ENCODE measurements at places on chromosomes 4 and X.

- DNase-seq: no peak
Observed at GRCh38 chrX:80266979-80267378, 153.3 kb upstream of the TENT5D start.

- no peak for DNase-seq
Observed at GRCh38 chr4:139682741-139683151, 17.1 kb downstream of the MGST2 start.

- no peak for DNase-seq
Observed at GRCh38 chrX:79138658-79139241, 5.7 kb upstream of the GPR174 start.

- no peak for DNase-seq
Observed at GRCh38 chr4:135744928-135745327, 1543.3 kb upstream of the PABPC4L start.

- no peak for DNase-seq
Observed at GRCh38 chr4:130025701-130026100, 929.7 kb downstream of the C4orf33 start.

- DNase-seq: no peak
Observed at GRCh38 chr4:2786794-2787229, 6.1 kb upstream of the SH3BP2 start.

GRCh38 chr4:153832720-153833287, 43.9 kb upstream of the SFRP2 start:
- DNase-seq: no peak

DNA sequence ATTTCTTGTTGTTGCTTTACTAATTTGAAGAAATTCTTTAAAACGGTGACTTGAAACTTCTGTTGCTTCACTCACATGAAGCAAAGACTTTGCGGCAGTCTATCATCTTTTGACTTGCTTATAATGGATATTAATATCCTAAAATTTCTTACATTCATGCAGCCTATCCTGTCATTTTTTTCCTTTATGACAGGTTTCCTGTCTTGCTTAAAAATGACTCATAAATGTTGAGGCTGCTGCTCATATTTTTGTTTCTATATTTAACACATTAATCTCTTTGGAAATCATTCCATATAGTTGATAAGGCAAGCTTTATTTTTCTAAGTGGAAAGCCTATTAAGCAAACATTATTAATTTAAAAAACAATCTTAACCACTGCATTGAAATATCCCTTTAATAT, 176.6 kb upstream of the GALNTL6 start:
- no peak for DNase-seq

GRCh38 chrX:106874075-106874474, 29.1 kb downstream of the RIPPLY1 start:
- no peak for DNase-seq

DNA sequence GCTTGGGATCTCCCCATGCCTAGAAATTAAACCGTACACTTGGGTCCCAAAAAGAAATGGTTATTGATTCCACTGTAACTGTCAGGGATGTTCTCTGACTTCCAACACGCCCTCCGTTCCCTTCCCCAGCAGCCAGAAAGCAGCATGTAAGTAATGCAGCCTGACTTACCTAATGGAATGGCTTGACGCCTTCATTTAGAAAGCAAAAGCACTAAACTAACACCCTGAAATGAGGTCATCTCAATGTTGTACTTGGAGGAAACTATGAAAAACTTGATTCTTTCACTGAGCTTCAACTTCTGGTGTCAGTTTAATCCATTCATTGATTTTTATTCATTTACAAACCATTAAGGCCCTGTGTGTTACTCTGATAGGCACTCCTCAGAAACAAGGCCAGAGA, 110.8 kb upstream of the NOCT start:
- no peak for DNase-seq

DNA sequence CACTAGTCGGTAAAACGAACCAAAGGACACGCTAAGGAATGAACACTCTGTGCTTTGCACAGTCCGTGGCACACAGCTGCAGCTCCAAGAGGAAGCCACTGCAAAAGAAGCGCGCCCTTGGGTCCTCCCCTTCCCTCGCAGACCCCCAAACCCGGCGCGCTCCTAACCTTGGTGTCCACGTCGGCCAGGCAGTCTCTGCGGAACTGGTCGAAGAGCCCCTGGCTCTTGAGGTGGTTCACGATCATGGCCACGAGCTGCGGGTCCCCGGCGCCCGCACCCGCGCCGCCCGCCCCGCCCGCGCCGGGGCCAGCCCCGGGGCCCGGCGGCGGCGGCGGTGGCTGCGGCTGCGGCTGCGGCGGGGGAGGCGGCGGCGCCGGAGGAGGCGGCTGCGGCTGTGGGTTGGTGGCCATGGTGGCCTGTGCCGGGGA, 333 bp downstream of the BOD1L1 start:
- DNase-seq: peak; percentile 58

GRCh38 chr4:105994061-105994460, 98.8 kb downstream of the NPNT start:
- DNase-seq: no peak

DNA sequence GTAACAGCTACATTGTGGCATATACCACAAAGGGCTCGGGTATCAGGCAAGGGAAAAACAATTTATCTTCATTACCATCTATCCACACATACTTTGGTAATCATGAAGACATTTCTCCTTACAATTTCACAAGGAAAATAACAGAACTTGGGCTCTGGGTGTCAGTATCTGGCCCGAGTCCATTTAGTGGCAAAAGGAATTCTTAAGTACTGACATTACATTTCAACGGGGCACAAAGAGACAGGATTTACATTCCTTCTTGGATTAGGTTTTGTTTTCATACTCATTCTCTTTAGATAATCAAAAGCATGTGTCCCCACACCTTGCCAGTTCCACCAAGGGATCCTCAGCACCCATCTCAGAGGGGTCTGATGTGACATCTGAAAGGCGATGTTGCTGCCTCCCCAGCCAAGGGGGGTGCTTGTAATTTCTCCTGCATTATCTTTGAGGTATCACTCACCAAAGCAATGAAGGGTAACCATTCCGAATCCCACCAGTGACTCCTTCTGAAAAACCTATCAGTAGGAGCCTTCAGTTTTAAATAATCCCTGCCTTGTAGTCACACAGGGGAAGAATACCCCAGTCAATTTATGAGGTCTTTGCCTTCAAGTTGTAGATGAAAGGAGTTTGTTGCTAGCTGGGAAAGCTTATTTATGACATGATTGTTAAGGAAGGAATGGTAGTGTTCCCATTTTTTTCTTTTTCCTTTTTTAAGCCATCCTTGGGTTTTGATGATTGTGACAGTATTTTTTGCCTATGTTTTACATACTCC, 118.6 kb downstream of the PALLD start:
- DNase-seq: no peak

DNA sequence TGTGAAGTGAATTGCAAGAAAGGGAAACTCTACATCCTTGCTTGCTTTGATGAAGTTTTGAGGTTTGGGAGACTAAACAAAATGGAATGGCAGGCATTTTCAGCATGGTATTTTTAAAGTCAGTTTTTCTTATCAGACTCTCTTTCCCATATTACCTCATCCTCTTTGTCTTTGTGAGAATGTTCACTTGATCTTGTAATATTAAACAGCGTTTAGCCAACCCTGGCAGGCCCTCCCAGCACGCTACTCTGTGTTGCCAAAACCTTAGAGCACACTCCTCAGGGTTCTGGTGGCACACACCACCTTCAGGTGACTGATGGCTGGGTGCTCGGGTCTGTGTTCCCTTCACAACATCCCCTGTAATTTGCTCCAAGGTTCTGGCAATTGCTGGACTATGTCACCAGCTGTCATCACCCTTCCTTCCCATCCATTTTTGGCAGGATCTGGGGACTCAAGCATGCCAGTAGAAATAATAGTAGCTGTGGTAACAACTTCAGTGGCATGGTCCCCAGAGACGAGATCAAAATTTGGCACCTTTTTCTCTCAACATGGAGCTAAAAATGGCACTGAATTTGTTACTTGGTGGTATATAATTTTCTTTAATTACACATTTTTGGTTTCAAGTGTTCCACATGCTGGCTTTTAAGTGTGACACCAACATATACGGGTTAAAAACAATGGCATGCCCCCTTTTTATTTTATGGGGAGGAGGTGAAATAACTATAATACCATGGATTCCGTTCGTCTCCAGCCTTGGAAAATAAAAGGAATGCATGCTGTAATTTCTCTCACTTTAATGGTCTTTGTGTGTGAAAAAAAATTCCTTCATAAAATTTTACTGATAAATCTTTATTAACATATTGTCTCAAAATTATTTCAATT, 273.1 kb downstream of the DCTD start:
- DNase-seq: peak; percentile 51

DNA sequence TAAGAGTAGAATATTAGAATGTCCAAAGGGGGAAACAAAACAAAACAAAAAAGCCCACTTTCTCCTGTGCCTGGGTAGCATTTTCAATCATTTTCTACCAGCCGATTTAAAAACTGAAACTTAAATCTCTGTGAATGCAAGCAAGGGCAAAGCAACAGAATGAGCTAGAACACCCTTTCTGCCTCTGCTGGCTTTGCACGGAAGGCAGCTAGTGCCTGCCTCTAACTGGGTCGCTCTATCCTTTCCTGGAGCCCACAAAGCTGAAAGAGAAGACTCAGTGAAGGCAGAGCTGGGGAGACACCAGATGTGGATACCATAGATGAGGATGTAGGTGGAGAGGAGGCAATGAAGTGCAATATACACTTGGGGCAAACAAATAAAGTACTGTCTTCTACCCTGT, 248.9 kb upstream of the TTC29 start:
- DNase-seq: no peak

- DNase-seq: no peak
Observed at GRCh38 chr4:147289181-147289580, 191.7 kb upstream of the EDNRA start.

- DNase-seq: no peak
Observed at GRCh38 chrX:29281078-29281742, 694.0 kb downstream of the IL1RAPL1 start.

- no peak for DNase-seq
Observed at GRCh38 chr4:108110450-108110849, 58.3 kb downstream of the LEF1 start.

GRCh38 chrX:9466124-9466495, 1.3 kb downstream of the TBL1X start:
- peak; percentile 87 for DNase-seq

- DNase-seq: no peak
Observed at GRCh38 chr4:142547974-142548373, 298.1 kb downstream of the INPP4B start.

DNA sequence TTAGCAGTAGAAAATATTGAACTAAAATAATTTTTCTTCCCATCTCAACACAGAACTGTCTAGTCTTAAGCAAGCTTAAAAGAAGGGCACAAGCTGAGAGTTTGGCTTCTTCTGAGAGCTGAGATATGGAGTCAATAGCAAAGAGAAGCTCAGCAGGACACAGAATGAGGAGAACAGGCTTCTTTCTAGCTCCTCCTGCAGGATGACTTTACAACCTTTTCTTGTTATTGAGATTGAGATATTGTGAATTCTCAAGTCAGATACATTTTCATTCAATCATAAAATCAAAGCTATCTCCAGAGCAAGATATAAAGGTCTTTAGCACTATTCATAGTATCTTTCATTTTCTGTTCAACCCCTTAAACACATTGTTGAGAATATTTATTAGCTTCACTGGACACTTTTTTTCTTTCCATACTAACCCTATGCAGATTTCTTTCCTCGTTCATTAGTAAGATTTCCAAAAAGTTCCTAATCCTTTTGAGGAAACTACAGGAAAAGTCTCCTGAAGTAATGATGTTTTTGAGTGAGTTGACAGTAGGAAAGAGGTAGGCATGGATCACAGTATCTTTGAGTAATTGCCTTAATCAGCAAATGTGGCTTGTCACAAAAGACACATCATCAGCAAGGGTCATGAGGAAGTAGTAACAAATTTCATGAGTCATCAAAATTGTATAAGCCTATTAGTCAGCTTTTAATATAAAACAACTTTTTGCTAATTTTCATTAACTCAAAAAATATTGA, 17.8 kb upstream of the CXCL3 start:
- DNase-seq: no peak

- DNase-seq: no peak
Observed at GRCh38 chr4:41806807-41807206, 58.3 kb upstream of the PHOX2B start.

DNA sequence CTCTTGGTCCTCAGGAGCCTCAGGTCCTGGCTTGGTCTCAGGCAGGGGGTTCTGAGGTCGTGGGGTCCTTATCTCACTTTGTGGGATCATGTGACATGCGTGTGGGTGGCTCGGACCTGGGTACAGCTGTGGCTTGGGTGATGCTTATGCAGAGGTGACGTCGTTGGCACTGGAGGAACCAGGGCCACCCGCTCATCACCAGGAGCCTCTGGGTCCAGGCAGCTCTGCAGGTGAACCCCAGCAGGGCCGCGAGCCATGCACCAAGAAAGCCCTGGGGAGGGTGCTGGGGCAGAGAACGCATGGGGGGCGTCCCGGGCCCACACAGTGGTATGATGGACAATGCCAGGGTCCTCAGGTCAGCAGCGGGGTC, 8.7 kb downstream of the ATP5ME start:
- peak; percentile 30 for DNase-seq

DNA sequence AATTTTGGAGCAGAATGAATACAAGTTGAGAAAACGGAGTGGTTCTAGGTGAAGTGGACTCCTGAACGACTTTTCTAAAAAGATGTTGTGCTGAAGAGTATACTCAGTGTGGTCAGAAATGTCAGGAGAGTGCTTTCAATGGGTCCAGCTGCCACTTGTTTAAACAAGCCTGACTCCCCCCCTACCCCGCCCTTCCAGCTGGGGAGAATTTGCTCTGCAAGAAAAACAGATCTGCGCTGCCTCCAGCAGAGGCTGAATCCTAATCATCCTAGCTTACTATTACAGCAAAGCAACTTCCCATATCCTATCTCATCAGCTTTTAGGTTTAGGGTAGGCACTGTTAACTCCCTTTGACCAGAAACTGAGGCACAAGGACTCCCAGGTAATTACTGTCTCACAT, 1.9 kb downstream of the MAP3K15 start:
- DNase-seq: no peak

GRCh38 chr4:184641022-184641421, 8.2 kb downstream of the CASP3 start:
- no peak for DNase-seq

Measured in aorta (tissue), 5 donors.